GM03348 (cell line): ENCODE measurements at places on chromosomes 2 and 18.

DNA sequence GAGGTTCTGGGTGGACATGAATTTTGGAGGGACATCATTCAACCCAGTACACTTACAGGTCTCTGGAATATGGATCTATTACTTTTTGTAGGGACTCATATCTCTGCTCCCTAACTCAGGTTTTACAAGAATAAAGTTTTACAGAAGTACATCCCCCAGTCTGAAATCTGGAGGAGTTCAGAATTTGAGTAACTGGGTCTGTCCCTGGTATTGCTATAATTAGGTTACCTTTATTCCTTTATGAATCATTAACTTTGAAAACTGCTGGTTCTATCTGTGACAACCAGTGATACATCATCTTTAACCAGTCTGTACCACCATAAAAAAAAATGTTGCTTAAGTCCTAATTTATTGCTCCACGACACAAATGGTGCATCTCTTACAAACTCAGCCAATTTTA lies 59.9 kb downstream of the INSIG2 start:
- no peak for DNase-seq

- no peak for DNase-seq
These were observed 395.7 kb upstream of the ST6GAL2 start for GRCh38 chr2:107281637-107282036.

- DNase-seq, result no peak
These were observed 102.3 kb upstream of the CD302 start for GRCh38 chr2:159900343-159900742.

DNA sequence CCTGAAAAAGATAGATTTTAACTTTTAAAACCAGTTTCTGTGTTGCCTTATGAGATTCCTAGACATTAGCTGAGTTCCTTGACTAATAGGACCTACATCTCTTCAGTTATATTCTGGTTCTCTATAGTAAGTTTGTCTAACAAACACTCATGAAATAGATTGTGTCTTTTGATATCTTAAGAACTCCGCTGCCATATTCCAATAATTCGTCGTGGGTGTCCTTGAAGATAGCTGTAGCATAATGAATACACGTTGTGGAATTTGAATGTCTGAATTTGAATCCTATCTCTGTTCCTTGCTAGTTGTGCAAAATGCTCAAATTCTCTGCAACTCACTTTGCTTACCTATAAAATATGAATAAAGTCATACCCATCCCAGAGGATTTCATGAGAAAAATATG lies 176.8 kb upstream of the COL3A1 start:
- no peak for DNase-seq

DNA sequence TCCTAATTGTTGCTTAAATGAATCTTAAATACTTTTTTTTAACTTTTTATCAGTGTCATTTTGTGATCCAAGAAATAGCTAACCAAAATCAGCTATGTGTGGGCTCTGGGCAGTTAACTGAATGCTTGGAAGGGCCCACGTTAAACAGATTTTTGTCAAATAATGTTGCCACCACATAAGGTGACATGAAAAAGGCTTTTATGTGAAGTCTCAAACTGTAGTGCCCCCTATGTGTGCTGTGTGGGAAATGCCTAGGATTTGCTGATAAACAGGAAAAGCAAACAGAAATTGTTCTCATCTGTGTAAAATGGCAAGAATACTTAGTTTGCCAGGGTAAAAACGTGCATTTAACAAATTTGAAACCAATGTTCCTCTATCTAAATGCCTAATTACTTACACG lies 242.2 kb downstream of the ZNF516 start:
- no peak for DNase-seq

DNA sequence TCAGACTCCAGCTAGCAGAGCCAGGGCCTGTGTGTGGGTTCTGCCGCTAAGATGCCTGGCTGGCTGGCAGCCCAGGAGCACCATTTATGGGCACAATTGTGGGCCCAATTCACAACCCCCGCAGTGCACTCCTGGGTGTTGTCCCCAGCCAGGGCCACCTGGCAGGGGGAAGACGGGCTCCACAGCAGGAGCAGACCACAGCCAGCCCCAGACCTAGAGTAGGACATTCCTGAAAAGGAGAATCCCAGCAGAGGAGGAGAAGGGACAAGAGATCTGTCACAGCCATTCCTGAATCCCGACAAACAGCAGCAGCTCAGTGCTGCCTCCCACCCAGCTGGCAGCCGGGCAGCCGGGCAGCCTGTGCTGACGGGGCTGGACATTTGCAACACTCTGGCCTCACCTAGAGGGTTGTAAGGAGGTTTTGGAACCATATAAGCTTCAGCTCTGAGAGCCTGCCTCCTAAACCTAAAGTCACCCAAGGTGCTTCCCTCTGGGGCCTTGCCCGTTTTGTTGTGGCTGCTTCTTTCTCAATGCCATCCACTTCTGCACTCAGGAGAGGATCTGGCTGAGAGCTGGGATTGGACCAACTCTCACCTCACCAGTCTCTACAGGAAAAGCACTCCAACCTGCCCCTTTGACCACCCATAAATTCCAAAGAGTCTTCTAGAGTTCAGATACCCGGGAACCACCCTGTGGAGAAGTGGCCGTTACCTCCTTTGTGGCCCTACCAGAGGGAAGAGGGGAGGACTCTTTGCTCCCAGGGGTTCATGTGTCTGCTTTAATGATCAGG lies 4.1 kb upstream of the TMEM177 start:
- no peak for DNase-seq

DNA sequence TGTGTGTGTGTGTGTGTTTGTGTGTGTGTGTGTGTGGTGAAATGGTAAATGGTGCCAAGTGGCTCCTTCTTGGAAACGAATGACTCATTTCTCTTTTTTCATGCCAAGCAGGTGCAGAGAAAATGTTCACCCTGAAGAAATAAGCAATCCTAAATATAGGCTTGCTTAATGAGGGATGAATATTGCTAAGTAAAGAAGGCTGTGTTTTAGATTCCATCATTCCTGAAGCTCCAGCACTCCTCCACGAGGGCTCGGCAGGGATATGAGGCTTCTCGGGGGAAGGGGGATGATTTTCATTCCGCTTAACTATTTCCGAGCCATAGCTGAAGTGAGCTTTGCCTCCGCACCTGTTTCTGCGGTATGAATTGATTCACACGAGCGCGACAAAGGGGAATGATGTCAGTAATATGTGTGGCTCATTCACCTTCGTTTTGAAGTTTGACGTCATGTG lies 72.9 kb downstream of the TSN start:
- no peak for DNase-seq

DNA sequence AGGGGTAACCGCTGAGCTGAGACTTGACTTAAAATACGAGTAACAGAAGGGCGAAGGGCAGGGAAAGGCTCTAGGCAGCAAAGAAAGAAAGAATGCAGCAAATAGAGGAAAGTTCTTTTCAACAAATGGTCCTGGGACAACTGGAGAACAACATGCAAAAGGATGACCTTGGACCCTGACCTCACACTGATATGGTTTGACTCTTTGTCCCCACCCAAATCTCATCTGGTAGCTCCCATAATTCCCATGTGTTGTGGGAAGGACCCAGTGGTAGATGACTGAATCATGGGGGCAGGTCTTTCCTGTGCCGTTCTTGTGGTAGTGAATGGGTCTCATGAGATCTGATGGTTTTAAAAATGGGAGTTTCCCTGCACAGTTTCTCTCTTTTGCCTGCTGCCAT lies 33.9 kb downstream of the ST3GAL5 start:
- DNase-seq, result no peak

- peak; percentile 46 for DNase-seq
These were observed 19.2 kb downstream of the FMNL2 start for GRCh38 chr2:152354069-152354755.

DNA sequence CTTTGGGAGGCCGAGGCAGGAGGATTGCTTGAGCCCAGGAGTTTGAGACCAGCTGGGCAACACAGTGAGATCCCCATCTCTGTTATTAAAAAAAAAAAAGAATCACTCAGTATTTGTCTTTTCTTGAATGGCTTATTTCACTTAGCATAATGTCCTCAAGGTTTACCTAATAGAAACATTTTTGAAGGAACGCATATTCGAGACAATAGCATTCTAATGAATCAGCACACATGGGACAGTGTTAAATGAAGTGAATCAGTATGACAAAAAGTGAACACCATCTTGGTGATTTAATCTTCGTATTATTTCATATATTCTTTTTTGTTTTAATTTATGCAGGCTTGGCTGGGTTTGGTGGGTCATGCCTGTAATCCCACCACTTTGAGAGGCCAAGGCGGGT lies 44.7 kb downstream of the WIPF1 start:
- no peak for DNase-seq

DNA sequence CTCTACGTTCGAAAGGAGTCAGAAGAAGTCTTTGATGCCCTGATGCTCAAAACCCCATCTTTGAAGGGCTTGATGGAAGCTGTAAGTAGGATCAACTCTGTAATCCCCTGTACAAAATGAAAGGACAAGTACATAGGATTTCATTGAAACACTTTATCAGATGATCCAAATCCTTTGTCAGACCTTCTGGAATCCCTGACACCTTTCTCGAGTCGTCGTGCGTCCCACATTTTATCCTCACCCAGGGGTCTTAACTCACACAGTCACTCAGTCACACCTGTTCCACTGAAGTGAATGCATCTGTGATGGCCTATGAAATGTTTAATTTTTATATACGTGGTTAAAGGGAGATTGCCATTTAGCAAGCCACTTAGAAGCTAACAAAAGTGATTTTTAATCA lies 44.8 kb downstream of the GRHL1 start:
- DNase-seq, result no peak

DNA sequence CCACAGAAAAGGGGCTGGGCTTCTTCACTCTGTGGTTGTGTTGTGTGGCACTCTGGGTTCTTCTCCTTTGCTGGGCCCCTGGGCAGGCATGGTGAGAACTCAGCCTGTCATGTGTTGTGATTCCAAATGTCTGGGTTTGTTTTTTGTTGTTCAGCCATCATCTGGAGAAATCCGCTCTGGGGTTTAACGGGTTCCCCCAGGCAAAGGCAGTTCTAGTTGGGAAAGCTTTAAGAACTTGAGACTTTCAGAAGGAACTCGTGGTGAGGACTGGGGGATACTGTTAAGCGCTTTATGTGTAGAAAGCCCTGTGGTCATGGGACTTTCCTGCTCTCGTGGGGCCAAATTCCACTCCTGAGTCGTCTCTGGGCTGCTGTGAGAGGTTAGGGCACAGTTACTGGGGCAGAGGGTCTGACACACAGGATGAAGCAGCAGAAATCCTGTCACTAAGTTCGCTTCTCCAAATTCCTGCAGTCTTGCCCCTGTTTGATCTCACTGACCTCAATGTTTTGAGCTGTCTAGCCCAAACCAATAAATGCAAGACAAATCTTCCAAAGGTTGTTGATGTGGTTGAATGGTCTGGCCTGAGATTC lies 87.7 kb downstream of the RAPGEF4 start:
- no peak for DNase-seq

DNA sequence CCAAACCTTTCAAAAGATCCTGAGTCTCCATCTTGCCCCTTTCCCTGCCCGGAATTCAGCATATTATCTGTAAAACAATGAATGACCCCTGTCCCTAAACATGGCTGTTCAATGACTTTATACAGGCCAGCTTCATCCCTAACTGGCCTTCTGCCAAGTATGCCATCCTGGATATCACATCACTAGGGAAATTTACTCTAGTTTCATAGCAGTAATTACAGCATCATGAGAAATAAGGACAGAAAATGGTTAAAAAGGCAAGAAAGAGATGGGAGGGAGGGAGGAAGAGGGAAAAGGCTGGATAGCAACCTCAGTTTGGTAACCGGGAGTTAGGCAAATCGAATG lies 4.4 kb downstream of the MBOAT2 start:
- DNase-seq, result no peak

GRCh38 chr2:24491542-24492420 lies 727 bp downstream of the NCOA1 start:
- DNase-seq, result peak; percentile 78

- DNase-seq, result no peak
These were observed 981 bp downstream of the ST8SIA3 start for GRCh38 chr18:57353137-57353939.

GRCh38 chr2:166229678-166230023 lies 101.8 kb upstream of the SCN1A start:
- DNase-seq, result no peak
